ENCODE measurements at places on chromosomes 13 and 19.

DNA sequence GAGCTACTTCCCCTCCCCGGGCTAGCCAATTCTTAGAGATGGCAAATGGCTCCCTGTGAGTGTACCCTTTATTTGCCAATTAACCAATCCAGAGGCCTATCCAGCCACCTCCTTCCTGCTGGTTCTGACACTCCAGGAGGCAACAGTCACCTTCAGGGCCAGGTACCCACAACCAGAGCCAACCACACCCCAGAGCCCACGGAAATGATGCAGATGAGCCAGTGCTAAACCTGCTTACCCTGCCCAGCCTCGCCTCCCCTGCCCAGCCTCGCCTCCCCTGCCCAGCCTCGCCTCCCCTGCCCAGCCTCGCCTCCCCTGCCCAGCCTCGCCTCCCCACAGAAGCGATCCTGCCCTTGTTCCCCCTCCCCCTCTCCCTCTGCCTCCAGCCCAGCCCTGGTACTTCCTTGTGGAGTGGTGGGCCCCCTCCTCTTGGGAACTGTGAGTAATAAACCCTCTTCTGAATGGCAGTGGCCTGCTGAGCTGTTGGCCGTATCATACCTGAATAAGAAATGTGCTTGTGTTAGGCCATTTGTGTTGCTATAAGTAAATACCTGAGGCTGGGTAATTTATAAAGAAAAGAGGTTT lies 173.8 kb upstream of the RNF113B start:
- no peak for DNase-seq

- no peak for DNase-seq
Measured at GRCh38 chr19:33399081-33399744, 25.7 kb downstream of the CEBPG start.

GRCh38 chr13:76861859-76862258 lies 24.3 kb downstream of the KCTD12 start:
- no peak for DNase-seq

GRCh38 chr13:51905787-51906186 lies 44.0 kb downstream of the CCDC70 start:
- DNase-seq = no peak

DNA sequence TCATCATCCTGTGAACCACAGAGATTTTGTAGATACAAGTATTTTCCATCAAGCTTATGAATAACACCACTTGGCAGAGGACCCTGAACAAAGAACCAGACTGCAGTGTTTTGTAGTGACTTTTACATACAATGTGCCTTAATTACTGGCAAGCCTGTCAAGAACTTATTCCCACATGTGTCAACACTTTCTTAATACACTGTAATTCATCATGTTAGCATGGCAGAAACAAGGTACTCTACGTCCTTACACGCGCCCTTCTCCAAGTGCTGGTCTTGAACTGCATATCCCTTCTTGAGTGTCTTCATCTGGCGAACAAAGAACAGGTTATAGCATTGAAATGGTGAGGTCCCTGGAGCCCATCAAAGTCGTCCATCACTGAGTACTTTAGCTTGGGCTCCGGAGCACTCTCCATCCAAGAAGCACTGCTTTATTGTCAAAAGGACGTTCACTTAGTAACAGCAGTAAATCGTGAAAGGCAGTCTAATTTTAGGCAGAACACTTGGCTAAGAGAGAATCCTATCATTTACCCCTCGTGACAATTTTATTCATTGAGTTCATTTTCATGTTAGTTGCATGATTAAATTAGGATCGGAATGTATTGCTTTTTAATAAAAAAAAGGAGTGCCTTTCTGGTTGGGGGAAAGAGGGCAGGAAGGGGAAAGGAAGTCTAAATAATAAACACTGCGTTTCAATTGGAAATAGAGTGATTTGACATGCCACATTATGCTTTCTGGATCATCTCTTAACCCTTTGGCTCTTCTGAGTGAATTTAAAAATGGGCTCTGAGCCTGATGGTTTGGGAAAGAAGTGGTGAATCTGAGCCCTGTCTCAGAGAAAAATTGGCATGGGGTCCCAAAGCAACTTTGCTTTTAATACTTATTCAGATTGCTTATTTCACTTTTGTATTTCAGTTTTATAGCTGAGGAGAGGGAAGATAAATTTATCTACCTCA lies 376.1 kb downstream of the DLEU7 start:
- DNase-seq = no peak

GRCh38 chr19:45972081-45972946 lies 1.4 kb downstream of the NOVA2 start:
- no peak for DNase-seq

DNA sequence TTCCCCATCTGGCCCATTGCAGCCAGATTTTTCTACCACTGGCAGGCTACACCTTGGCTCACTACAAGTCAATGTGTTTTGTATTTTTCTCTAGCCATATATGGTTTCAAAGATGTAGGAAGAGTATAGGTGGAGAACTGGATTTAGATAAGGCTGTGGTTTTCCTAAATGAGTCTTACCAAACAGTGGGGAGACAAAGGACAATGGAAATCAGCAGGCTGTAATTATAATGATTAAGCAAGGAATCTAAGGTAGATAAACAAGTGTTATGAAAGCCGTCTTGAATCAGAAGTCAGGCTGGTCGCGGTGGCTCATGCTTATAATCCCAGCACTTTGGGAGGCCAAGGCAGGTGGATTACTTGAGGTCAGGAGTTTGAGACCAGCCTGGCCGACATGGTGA lies 11.2 kb downstream of the IGFL1 start:
- DNase-seq = no peak

- DNase-seq = no peak
Measured at GRCh38 chr13:27371932-27372331, 52.5 kb upstream of the GTF3A start.

All from stimulated activated CD8-positive, alpha-beta memory T cell treated with anti-CD3 and anti-CD28 coated beads, Interleukin-7, amount 100 ng/mL, for 24 hours (primary cell).